ENCODE measurements at places on chromosomes 5 and 9.

DNA sequence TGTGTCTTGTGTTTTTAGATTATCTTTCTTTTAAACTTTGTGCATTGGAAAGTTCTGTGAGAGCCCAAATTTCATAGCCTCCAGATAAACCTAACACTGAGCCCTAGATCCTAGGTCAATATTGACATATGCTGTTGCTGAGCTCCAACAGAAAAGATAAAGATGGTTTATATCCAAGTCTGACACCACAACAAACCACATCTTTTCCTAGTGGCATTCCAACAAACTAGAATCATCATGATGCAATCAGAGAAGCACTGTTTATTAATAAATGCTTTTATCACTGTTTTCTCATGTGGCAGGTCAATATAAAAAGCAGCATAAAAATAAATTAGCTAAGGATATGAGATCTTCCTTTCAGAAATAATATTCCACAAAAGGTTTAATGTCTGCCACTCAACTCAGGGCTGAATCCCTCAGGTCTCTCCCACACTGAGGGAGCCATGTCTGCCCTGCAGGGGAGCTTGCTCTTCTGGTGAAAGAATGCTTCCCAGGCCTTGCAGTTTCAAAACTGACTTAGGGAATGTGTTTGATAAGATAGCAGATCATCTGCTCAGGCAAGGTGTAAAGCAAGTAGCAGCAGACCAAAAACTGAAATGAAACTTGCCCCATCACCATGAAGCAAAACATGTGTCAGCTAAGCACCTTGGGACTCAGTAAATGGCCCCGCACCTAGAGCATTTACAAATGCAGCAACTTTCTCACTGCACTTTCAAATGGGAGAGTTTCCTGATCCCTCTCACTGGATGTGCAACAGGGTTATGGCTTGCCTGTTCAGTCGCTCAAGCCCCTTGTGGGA is 493.0 kb downstream of the AGTPBP1 start:
- DNase-seq: no peak

GRCh38 chr9:6889868-6890267 is 132.1 kb downstream of the KDM4C start:
- DNase-seq: no peak

DNA sequence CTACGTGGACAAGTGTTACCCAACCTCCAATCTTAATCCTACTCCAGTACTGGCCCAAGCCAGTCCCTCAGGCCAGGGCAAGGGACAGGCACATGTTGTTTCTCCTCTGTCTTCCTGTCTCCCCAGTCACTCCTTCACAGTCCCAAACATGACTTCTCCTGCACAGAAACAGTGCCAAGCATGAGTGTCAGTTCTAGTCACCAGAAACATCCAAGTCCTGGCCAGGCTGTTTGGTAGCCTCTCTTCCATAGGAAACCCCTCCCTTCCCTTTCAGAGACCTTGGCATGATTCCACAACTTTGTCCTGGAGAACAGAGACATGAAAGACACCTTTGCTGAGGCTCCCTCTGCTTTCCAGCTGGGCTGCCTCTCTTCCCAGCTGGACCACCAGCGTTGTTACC is 56.2 kb upstream of the SLC2A8 start:
- no peak for DNase-seq

- DNase-seq: peak; percentile 51
These were observed at the start of gene FBP1 for GRCh38 chr9:94639061-94639998. Gene FBP1 (minus strand): TSS chr9:94639518. CDS start chr9:94639310, 208 bp downstream.

DNA sequence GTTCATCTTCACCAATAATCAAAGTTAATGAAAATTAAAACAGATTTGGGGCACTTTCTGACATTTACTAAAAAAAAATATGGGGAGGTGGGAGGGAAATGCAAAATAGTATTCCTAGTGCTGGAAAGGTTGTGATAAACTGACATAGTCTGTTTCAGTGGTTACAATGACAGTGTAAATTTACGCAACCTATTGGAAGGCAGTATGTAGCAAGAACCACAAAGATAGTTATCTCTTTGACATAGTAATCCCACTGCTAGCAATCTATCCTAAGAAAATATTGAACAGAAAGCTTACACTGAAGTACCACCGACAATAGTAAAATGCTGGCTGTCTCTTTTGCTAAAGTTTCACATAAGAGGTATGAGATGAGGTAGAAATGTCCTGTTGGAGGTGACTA is 15.1 kb upstream of the EPB41L4B start:
- DNase-seq: no peak

GRCh38 chr5:110973510-110973909 is 98.0 kb upstream of the TSLP start:
- DNase-seq: no peak

GRCh38 chr9:131442351-131442750 is 48.5 kb downstream of the PRRC2B start:
- no peak for DNase-seq

GRCh38 chr9:131869348-131869747 is 129.5 kb upstream of the RAPGEF1 start:
- DNase-seq: no peak

DNA sequence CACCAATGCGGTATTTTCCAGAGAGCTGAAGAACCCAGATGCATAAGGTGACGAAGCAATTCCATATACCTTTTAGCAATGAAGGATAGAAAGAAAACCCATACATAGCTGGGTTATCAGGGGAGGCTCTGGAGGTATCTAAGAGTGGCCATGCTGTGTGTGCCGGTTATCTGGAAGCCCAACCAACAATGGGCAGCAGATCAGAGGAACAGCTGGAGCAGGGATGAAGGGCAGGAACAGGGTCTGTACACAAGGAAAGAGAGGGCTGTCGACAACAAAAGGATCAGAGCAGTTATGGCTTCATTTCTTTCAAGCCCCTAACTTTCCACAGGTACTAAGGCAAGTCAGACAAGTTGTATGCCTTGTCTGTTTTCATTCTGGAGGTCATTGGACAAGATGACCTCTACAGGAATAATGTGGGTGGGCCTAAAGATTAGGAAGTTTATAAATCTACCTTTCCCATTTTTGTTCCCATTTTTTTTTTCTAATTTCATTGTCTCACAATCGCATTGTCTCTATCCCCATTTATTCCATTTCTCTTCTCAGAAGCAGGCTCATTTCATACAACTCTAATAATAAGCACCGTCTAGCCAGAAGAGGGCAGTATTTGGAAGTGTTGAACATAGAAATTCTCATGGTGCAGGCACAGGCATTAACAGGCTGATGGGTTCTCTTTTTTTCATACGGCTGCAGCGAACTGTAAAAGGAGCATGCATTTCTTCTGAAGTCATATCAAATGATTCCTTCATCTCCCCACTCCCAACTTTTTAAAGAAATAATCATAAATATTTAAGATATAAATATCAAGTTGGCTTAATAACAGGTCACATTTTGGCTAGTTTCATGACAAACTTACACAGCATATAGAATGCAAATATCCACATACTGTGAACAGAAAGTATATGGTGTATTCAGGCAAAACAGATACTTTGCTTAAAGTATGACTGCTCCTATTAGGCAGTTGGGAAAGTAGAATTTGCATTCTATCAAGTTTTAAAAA is 63.5 kb downstream of the ZNF474 start:
- DNase-seq: no peak

- no peak for DNase-seq
These were observed 47.6 kb downstream of the BASP1 start for GRCh38 chr5:17265041-17265440.
